ENCODE measurements at places on chromosomes 4 and X.

- no peak for DNase-seq
These were observed 43.1 kb downstream of the RAPGEF2 start for GRCh38 chr4:159145992-159146330.

GRCh38 chrX:40088803-40089540 is 8.8 kb downstream of the BCOR start:
- DNase-seq, result no peak

- no peak for DNase-seq
These were observed 3.4 kb upstream of the GK start for GRCh38 chrX:30649859-30650258.

DNA sequence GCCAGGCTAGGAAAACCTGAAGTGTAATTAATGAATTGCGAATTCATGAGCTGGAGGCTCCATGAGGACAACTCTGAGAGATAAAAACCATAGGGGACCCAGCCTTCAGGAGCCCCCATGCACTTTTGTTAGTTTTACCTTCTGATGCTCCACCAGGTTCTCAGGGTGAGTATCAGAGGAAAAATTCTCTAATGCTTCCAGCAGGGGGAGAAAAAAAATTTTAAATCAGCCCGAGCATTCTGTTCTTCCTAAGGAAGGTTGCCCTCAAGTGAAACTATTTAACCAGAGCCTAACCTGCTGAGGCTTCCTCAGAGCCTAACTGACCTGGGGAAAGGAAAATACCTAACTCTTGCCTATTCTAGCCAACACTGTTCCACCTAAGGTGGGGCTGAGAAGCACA is 552.6 kb downstream of the PPARGC1A start:
- no peak for DNase-seq

- DNase-seq, result no peak
These were observed 19.8 kb upstream of the ADD1 start for GRCh38 chr4:2823671-2824328.

- no peak for DNase-seq
These were observed 24.5 kb upstream of the HNRNPD start for GRCh38 chr4:82398263-82398662.

DNA sequence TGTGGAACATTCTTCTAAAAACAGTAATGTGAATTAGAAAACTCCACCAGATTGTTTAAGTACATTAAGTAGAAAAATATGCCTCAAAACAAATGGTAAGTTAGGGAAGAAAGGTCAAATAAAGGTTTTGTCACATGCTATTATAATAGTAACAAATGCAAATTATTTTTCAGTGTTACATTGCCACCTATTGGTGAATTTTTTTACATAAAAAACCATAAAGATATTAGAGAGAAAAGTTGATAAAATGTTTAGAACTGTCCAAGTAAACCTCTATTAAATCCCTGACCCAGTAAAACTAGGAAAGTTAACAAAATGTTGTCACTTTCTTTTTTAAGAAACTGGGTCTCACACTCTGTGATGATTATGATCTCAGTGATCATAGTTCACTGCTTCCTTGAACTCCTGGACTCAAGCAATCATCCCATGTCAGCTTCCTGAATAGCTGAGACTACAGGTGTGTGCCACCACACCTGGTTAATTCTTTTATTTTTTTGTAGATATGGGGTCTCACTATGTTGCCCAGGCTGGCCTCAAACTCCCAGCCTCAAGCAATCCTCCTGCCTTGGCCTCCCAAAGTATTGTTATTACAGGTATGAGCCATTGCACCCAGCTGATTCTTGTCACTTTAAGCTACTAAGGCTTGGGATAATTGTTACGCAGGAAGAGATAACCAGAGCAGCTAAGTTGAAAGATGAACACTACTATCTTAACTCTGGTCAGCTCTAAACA is 157.6 kb downstream of the ATRX start:
- peak; percentile 19 for DNase-seq

DNA sequence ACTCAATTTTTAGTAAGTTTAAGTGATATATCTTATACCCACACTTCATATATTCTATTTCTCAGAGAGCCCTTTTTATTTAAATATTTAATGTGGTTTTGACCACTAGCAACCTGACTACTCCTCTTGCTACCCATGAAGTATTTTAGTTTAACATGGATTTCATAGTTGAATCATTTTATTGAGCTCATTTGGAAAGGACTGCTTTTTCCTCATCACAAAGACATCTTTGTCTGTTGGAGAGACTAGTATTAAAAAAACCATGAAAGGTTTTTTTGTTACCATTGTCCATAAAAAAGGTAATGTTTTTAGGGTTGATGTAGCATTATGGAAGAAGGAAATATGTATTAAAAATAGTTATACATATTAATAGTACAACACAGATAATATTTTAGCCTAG is 139.5 kb downstream of the RAPGEF2 start:
- no peak for DNase-seq

DNA sequence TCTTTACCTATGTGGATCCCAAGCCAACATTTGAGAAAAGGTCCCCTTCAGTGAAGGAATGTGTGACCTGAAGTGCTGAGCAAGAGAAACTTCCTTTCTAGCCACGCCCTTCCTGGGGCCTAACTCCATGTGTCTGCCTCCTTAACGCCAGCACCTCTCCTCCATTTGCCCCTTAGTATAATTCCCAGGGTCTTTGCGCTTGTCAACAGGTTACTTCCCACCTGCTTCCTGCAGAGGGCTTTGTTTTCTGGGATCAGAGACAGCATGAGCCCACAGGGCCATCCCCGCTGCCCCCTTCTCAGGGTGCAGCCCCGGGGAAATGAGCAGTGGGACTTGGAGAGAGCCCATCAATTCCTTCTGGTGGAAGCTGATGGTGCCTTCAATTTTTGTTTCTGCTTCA is 45.9 kb upstream of the DRD5 start:
- DNase-seq, result no peak

DNA sequence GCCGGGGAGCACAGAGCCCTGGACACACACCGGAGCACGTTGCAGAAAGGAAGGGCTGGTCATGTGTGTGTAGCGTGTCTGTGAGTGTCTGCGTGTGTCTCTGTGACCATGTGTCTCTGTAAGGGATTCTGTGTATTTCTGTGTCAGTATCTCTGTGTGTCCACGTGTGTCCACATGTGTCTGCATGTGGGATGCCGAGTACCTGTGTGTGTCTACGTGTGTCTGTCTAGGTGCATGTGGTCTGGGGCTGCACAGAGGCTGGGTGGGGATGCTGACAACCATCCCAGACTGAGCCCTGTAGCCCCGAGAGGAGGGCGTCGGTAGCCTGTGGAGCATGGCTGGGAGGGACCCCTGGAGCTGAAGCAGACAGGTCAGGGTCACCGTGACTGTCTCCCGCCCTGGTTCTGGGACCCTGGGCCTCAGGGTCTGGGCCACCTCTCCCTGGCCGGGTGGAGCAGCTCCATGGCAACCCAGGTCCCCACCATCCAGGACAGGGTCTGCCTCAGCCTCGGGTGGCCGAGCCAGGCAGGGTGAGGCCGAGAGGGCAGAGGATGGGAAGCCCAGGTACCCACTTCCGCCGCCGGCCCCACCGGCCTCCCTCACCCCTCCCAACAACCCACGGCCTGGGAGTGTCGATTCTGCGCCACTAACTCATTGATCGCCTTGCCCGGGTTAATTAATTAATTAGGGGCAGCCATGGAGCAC is 122.7 kb downstream of the FAM53A start:
- no peak for DNase-seq

- no peak for DNase-seq
These were observed 43.9 kb upstream of the CCDC149 start for GRCh38 chr4:24956763-24957162.

DNA sequence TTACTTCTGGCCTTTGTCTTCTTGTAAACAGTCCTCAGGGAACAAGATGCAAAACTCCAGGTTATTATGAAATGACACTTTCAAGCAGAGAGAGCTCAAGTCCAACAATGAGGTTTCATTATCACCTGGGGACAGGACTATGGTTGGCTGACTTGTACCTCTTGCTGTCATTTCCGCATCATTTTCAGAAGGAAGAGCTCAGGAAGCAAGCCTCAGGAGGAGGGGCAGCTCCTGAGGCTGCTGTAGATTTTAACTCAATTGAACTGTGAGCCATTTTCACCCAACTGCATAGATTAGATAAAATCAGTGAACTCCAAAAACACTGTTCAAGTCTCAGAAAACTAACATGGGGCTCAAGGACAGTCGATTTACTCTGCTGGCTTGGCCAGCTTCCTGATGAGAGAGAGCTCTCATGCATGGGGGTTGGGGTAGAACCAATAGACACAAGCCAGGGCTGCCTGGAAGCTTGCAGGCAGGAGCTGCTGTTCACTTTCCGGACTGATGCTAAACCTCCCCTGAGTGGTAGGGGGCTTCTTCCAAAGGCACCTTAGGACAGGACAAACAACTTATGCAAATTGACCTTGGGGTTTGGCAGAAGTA is 23.6 kb downstream of the TMEM255A start:
- DNase-seq, result no peak

GRCh38 chr4:76279462-76279861 is 27.1 kb upstream of the STBD1 start:
- DNase-seq, result no peak

DNA sequence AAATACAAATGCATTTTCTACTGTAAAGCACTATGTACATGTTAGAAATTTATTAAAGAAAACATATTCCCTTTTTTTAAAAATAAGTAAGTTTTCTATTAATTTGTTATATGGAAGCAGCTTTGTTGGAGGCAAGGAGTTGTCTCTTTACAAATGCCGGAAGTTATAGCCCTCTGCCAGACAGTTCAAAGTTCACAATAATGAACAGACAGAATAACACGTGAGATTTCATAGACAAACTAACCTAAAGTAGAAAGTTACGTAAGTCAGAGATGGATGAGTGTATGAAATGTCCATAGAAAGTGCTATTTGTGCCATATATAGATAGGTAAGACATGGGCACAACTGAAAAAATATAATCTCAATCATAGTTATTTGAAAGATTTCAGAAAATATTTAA is 43.9 kb upstream of the NEIL3 start:
- no peak for DNase-seq

Data from inflammatory macrophage (primary cell).